ENCODE measurements at places on chromosomes 2 and 18.

DNA sequence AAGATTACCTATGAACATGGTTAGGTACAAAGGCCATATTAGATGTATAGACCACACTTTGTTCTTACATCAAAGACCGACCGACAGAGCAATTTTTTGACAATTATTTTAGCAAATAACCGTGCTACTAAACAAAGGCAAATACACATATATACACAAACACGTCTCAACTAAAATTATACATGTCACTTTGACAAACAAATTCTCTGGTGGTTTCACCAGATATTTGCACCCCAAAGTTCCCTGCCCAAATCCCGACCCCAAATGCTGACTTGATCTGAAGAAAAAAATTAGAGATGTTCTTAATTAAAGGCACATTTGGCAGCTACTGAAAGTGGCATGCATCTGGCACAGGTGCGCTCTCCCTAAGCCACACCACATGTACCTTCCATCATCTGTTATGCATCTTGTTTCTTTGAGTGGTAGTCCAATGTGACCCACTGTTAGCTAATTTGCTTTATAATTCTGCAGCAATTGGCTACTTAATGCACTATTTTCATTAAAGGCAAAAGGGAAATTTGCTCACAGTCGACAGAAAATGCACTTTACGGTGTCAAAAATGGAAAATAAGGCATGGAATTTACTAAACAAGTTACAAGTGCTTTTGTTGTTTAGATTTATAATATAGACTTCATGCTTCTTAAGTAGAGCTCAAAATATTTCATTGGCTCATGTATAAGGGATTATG lies 92.1 kb downstream of the ARHGEF33 start:
- DNase-seq: no peak

GRCh38 chr2:31956312-31956711 lies 54.5 kb downstream of the MEMO1 start:
- DNase-seq: no peak

GRCh38 chr2:52659546-52659945 lies 1108.1 kb upstream of the CHAC2 start:
- DNase-seq: no peak

DNA sequence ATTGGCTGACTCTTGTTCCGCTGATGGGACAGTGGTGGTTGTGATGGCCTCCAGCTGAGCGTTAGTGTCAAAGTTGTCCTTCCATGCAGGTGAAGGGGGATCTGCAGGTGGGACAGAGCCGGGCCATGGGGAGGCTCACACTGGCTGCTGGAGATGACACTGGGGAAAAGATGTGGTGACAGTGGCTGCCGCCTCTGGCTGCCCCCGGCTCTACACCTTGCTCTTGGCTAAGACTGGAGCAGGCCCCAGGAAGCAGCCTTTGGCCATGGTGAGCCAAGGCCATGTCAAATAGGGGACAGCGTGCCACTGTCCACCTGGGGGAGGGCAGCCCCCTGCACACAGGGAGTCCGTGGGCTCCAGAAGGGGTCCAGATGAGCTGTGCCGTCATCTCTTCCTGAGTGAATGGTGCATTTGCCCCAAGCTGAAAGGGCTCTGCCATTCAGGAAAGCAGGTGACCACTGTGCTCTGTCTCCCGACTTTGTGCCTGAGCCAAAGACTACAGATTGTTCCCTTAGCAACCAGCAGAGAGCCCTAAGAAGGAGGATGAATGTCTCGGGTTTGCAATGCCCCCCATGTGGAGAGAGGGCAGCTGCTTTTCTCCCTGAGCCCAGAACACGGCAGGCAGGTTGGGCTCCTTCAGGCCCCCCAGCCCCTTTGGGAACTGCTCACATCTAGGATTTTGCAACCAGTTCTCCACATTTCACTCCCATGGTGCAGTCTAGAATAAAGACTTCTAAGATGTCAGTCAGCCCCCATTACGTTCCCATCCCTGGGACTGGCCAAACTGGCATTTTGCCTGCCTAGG lies 79.1 kb upstream of the BCL2L11 start:
- no peak for DNase-seq

DNA sequence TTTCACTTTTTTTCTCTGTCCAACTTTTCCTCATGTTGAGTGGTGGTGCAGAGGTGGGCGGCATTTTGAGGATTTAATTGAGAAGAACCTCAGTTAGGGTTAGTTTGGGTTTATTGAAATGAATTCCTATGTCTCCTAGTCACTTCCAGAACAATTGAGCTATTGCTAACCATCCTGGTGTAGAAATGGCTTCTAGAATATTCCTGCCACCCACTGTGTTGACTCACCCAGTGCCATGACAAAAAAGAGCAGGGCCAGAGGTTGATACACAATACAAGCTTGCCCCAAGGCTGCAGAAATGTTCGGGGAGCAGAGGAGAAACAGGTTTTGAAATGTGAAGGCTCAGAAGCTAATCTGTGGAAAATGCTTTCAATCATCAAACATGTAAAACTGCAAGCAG lies 167.1 kb upstream of the TRIB2 start:
- no peak for DNase-seq

DNA sequence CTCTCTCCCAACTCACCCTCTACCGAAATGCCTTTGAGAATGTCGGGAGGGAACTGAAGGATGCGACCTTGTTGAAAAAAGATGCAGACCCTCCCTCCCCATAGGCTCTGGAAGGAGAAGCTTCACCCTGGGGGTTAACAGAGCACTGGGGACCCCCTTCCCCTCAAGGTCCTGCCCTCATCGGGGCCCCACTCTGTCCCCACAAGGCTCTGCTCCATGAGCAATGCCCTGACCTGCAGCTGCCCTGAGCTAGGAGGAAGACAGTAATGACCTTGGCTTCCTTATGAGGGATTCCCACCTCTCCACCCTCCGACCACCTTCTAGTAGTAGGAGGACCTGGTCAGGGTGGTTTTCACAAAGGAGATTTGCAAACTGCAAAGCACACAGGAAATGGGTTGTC lies 44.4 kb upstream of the HPCAL1 start:
- no peak for DNase-seq

- no peak for DNase-seq
Observed at GRCh38 chr18:48274301-48274700, 134.9 kb downstream of the ZBTB7C start.

GRCh38 chr2:126902152-126902835 lies 3.6 kb downstream of the TEX51 start:
- no peak for DNase-seq

DNA sequence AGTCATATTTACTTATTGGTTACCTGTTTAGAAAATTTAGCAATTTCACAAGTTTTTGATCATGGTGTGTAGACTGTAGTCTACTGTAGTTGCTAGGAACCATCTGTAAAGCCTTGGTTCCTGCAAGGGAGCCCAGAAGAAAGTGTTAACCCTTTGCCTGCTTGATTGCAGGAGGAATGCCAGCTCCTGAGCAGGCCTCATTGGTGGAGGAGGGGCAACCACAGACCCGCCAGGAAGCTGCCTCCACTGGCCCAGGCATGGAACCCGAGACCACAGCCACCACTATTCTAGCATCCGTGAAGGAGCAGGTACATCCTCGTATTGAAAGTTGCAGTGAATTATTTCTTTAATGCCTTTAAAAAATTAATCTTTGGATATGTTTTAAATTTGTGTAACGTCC lies 76.3 kb downstream of the PKP4 start:
- no peak for DNase-seq

GRCh38 chr2:20404950-20405349 lies 41.9 kb upstream of the RHOB start:
- no peak for DNase-seq

GRCh38 chr2:13193075-13193474 lies 476.3 kb downstream of the TRIB2 start:
- no peak for DNase-seq

- no peak for DNase-seq
Observed at GRCh38 chr2:160533482-160533881, 39.9 kb upstream of the RBMS1 start.

GRCh38 chr2:134671513-134671912 lies 47.3 kb downstream of the TMEM163 start:
- no peak for DNase-seq

DNA sequence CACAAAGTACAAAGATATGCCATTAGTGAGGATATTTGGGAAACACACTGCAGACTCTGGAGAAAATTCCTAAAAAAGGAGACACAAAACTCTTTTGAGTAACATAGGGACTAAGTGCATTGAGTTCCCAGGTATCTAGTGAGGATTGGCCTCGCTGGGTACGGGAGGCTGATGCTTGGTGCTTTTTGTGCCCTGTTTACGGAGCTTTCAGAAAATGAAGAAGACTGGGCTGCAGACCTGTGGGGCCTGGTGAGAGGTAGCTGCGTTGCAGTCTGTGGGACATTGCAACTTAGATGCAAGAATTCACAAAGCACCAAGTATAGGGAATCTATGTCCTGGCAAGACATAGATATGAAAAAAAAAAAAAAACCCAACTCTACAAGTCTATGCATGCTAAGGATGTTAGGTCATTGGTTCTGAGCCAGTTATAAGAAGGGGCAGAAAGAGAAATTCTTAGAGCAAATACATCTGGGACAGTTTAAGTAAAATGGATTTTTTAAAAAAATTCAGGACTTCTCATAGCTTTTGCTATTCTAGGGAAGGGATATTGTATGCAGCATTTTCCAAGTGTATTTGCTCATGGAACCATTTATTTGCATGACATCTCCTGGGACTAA lies 156.0 kb downstream of the SLC4A3 start:
- DNase-seq: no peak

- DNase-seq: no peak
Observed at GRCh38 chr2:109045505-109045904, 56.5 kb upstream of the EDAR start.

- no peak for DNase-seq
Observed at GRCh38 chr2:3618367-3618766, 23.5 kb downstream of the COLEC11 start.

DNA sequence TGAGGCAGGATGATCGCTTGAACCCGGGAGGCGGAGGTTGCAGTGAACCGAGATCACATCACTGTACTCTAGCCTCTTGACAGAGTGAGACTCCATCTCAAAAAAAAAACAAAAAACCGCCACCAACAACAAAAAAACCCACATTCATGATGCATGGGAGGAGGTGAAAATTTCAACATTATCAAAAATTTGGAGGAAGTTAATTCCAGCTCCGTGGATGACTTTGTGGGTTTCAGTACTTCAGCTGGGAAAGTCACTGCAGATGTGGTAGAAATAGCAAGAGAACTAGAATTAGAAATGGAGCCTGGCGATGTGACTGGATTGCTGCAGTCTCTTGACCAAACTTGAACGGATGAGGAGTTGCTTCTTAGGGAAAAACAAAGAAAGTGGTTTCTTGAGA lies 74.3 kb downstream of the PRKCE start:
- no peak for DNase-seq

DNA sequence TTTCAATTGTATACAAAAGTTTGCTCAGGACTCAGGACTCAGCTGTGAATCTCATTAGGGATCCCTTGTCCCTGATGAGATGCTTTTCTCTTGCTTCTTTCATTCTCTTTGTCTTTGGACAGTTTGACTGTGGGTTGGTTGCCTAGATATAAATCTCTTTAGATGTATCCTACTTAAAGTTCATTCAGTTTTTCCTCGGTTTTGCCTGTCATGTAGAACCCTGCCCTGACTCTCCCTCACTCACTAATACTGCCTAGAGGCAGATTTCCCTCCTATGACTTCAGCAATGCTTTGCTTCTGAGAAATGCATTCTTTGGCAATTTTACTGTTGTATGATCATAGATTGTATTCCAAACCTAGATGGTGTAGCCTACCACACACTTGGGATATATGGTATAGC lies 421.4 kb upstream of the TCF4 start:
- no peak for DNase-seq

DNA sequence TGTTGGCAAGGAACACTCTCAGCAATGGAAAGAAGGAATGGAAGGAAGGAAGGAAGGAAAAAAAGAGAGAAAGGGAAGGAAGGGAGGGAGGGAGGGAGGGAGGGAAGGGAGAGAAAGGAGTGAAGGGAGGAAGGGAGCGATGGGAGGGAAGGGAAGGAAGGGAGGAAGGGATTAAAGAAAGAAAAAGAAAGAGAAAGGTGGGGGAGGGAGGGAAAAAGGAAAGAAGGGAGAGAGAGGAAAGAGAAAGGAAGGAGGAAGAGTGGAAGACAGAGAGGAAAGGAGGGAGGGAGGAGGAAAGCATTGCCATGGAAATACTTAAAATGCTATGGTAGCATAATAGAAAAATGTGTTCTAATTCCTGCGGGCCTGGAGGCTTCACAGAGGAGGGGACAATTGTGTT lies 22.4 kb downstream of the TTR start:
- no peak for DNase-seq

DNA sequence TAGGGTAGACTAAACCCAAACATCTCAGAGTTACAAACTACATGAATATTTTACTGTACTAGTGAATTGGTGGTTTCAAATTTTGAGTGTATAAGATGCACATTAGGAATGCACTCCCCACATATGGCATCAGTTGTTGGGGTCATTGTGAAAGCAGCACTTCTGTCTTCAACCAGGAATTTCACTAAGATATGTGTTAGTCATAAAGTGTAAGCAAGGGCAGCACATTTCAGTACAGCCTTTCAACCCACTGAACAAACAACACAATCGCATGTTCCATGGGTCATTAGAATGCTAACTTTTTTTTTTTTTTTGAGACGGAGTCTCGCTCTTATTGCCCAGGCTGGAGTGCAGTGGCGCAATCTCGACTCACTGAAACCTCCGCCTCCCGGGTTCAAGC lies 164.1 kb upstream of the MAP2 start:
- DNase-seq: no peak

- no peak for DNase-seq
Observed at GRCh38 chr18:56085551-56085950, 497.6 kb upstream of the TCF4 start.

DNA sequence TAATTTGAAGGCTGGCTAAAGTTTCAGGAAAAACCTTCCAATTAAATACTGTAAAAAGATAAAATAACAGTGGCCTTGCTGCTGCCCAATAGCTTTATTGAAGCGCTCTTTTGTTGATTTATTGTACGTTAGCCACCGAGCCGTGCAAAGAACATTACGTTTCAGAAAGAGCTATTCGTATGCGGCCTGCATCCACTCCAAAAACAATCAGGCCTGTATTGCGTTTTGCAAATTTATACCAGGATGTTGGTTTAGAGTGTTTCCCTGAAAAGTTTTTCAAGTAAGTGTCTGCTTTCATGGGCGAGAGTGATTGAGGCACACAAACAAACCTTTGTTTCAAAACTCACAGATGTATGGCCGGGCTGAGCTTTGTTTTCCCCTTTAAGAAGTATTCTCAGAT lies 257.2 kb upstream of the SALL3 start:
- DNase-seq: no peak

GRCh38 chr2:188569431-188570165 lies 277.9 kb downstream of the GULP1 start:
- no peak for DNase-seq
